Occipital lobe (tissue), 3 donors: ENCODE measurements at places on chromosomes 2 and 18.

DNA sequence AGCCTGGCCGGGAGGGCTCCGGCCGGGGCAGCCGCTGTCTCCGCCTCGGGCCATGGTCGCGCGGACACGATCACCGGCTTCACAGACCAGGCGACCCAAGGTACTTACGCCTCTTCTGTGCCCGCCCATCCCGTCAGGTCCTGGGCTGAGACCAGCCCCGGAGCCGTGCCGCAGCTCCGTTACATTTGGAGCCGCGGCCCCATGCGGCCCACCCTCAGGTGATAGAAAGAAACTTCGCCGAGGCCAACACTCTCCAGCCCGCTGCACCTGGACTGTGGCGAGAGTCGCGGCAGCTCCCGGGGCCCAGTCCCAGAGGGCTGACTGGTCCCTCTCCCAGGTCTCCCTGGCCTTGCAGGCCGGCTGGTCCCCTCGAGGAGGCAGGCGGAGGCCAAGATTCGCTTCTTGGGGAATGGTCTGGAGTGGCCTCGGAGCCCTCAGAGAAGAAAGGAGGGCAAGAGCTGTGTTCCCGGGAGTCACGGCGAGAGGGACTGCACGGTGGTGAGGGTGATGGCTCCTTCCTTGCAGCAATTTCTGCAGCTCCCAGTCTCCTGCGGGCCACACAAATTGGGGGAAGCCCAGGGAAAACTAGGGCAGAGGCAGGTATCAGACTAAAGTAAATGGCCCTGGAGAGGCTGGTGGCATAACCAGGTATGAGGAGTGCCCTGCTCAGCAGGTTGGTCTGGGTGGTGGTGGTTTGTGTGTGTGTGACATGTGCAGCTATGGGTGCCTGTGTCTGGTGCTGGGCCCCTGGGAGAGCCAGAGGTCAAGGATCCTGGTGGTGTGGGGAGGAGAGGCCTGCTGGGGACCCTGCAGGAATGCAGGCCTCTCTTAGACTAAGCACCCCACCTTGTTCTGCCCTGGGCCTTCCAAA lies 822 bp downstream of the GDF7 start:
- DNase-seq, result no peak

DNA sequence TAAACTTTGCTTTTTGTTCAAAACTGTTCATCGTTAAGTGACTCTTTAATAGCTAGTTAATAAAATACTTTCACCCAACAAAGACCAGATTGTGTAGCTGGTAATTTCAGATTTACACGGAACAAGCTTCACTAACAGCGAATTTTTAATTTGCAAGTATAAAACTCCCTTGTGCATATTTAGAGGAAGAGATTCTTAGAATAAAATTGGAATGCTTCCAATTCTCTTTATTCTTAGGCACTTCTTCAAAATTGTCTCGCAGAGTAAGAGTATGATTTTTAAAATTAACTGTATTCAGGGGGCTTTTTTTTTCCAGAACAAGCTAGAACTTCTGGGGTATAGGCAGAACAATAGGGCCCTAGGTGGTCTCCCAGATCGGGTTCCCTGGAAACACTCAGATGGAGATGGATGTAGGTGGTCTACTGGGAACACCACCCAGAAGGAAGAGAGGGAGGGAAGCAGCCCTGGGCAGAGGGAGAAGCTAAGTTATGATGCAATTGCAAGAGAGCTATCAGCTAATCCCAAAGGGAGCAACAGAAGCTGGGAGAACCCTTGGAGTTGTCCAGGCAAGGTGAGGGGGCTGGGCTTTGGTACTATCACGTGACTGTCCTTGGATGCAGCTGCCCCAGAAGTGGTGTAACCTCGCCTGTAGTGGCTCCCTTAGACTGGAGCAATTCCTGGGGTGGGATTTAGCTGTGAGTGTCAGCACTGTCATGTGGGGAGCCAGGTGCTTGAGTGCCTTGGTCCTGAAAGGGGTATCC lies 151.7 kb upstream of the ASB18 start:
- DNase-seq, result no peak

DNA sequence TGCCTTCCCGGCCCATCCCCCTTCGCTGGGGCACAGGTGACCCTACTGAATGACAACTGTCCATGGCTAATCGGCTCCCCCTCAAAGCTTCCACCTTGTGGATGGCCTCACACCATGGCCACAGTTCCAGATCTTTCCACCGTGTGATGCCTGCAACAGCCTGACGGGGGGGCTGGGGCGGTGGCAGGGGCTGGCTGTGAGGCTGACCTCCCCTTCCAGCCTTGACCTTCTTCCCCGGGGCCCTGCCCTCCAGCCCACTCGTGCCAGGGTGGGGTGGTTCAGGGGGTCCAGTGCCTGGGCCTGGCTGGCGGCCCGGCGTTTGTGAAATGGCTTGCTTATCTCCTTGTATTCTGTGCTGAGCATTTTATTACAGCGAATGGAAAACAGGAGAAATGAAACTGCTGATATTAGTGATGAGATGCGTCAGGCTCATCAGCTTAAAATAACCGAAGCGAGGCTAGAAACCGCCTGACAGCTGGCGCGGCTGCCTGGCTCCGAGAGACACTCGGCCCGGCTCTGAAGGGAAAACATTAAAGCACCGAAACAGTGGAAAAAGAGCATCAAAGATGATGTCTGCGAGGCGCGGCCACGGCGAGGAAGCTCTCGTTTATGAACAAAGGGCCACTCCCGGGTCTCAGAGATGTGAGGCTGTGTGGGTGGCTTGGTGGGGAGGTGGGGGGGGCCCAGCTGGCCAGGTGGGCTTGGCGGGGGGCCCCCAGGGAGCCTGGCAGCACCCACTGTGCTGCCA lies 916 bp upstream of the PDCD1 start:
- no peak for DNase-seq

GRCh38 chr18:8741117-8741516 lies 35.8 kb downstream of the MTCL1 start:
- no peak for DNase-seq

GRCh38 chr2:168089200-168089599 lies 158.2 kb downstream of the STK39 start:
- DNase-seq, result no peak

GRCh38 chr18:62918361-62918760 lies 203.0 kb downstream of the PHLPP1 start:
- DNase-seq, result no peak

GRCh38 chr2:202757339-202757738 lies 114.2 kb downstream of the ICA1L start:
- no peak for DNase-seq

- no peak for DNase-seq
These were observed 120.8 kb downstream of the PLCL1 start for GRCh38 chr2:197925204-197925603.

DNA sequence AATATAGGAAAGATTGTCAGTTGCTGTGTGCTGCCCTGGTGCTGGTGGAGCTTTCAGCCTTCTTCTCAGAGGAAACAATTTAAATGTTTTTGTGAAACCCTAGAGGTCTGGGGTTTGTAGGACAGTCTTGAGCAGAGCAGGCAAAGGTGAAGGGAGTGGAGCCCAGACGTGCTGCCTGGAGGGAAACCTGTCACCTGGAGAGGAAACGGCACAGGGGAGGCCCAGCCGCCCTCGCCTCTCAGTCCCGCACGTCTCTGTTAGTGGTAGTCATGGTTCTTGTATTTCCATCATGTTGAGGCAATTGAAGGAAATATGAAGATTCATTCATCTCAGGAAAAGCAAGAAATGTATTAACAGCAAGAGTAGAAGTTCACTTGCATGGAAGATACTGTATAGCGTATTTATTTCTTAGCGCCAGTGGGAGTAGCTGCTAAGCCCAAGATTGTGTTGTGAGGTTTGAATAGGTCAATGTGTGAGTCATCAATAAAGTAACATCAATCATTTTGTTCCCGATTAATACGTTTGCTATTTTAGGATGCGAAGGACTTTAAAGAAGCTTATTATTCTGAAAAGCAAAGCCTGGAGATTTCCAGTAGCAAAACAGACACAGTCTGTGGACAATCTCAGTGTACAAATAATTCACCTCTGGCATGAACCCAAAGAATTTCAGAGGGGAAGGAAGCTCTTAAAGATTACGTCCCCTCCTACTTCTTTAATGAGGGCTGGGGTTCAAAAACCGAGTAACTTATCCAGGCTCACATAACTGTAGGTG lies 70.4 kb downstream of the LRRFIP1 start:
- DNase-seq, result no peak

- DNase-seq, result no peak
These were observed 6.6 kb downstream of the HADHA start for GRCh38 chr2:26237868-26238267.

- DNase-seq, result no peak
These were observed 62.7 kb downstream of the MYO3B start for GRCh38 chr2:170240629-170241028.

DNA sequence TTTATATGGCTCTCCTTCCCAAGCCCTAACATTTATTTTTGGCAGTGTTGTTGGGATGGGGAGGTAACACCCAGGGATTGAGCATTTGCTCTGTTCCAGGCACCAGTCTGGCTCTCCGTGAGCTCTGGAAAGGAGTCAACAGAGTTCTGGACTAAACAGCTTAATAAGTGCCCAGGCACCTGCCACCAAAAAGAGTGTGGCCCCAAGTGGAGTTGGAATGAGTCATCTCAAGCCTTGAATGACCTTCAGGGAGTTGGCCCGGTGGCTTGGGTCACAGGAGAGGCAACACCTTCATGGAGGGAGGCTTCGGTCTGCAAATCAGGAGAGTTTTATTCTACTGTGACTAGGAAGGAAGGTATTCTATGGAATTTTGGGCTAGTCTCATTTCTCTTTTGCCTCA lies 203.2 kb downstream of the DLGAP1 start:
- DNase-seq, result no peak

- DNase-seq, result no peak
These were observed 55.4 kb upstream of the MAP2 start for GRCh38 chr2:209368406-209368805.

DNA sequence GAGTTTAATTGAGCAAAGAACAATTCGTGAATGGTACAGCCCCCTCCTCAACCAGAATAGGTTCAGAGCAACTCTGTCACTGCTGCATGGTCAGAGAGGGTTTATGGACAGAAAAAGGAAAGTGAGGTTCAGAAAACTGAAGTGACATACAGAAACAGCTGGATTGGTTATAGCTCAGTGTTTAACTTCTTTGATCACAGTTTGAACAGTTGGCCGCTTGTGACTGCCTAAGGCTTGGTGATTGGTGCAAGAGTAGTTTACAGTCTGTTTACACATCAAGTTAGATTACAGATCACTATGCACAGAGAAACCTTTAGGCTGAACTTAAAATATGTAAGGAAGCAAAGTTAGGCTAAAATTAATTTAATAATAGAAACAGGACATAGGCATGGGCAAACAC lies 459.2 kb downstream of the KCNJ3 start:
- DNase-seq, result no peak
